ENCODE measurements at places on chromosomes 1 and 21. TPM values are rescaled to one million over a fixed set of nuclear protein-coding genes. Genes with fewer than 3 reads are reported as not detected.
A peak's percentile ranks its signal among the peaks of the same experiment; 100 is the strongest.

DNA sequence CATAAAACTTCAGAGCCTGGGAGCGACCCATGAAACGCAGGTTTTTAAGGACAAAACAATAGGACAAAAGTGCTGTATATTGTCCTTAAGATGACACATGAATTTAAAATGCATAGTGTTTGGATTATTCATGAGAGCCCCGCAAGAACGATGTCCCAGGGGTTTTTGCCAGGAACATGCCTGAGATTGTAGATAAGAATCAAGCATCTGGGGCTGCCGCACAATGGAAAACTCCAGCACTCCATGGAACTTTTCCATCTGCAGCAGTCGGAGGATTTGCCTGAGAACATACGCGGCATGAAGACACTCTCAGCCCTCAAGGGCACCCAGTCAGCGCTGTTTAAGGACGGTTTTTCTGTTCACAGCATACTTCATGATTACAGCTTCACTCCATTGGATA is 5.3 kb upstream of the ERG start:
- no peak overlapping the region for H3K27ac ChIP-seq
- H3K36me3 ChIP-seq = no peaks in the 10 kb centered on the region
- H3K4me1 ChIP-seq = peaks cover 3% of the 10 kb centered on the region
- no peak for DNase-seq

GRCh38 chr1:201559679-201560162 is 20.8 kb downstream of the NAV1 start:
- no peak overlapping the region for H3K27ac ChIP-seq
- DNase-seq = peak; percentile 72
- no peak overlapping the region for H3K4me3 ChIP-seq
- no peaks in the 10 kb centered on the region for H3K27me3 ChIP-seq
- H3K4me1 ChIP-seq = peaks cover 8% of the 10 kb centered on the region

DNA sequence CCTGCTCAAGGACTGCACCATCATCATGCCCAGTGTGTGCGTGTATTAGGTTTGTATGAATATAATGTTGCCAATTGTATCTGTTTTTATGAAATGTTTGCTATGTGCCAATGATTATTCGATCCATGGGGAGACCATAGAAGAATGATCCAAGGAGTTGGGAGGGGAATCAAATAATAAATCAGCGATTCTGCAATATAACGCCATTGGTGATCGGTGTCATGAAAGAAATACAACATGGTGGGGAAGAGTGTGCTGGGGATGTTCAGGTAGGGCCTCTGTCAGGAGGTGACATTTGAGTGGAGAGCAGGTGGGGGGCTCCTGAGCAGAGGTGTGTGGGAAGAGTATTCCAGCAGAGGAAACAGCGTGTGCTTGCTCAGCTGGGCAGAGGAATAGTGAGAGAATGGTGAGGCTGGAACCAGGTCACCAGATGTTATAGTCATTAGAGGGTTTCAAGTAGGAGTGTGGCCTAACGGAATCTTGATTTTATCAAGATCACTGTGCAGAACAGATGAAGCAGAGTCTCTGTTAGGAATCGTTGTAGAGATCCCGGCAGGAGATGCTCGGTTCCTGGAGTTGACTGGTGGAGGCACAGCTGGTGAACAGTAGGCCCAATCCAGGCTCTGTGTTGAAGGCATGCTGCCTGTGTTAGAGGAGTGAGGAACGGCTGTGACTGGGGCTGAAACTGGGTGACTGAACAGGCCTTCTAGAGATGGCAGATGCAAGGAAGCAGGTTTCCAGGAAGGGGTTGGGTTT is 2.9 kb upstream of the ZNF496 start:
- peaks cover 31% of the 10 kb centered on the region for H3K4me1 ChIP-seq
- DNase-seq = no peak
- peaks cover 2% of the 10 kb centered on the region for H3K36me3 ChIP-seq
- H3K4me3 ChIP-seq = peak overlapping the region; percentile 6
- no peak overlapping the region for H3K27ac ChIP-seq

DNA sequence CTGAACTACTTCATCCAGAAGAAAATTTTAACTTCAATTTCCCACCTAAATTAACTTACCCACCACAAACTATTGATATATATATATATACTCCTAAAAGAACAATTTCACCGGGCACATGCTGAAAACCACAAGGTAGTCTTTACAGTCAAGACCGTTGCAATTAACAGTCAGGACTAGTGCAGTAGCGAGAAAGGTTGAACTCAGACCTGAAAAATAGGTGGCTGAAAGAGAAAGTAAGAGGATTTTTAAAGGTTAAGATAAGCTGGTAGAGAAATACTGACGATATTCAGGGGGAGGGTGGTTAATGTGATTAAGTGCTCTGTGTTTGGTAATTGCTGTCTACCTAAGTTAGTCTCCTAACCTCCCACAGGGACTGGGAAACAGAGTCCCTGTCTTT is 1153.5 kb upstream of the TMPRSS15 start:
- no peaks in the 10 kb centered on the region for H3K4me1 ChIP-seq
- no peak overlapping the region for H3K4me3 ChIP-seq

DNA sequence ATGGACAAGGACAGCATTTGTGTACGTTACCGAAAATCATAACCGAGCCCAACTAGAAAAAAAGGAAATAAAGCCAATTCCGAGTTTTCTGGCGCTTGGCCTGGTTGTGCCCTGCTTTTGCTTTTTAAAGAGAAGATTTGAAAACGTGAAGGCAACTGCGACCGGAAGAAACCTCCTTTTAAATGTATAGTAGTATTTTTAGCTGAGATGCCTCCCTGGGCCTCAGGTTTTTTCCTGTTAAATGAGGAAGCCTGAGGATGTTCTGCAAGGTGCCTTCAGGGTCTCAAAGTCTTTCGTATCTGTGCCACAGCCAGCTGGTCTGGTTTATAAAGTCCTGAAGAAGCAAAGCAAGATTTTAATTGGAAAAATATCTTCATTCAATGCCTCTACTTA is 371 bp upstream of the ODF2L start:
- H3K36me3 ChIP-seq = no peaks in the 10 kb centered on the region
- H3K27ac ChIP-seq = no peak overlapping the region
- no peaks in the 10 kb centered on the region for H3K27me3 ChIP-seq

- no peak overlapping the region for H3K4me3 ChIP-seq
- H3K27me3 ChIP-seq = no peaks in the 10 kb centered on the region
- DNase-seq = peak; percentile 60
- no peaks in the 10 kb centered on the region for H3K36me3 ChIP-seq
Measured at GRCh38 chr1:203572134-203572625, 54.5 kb upstream of the ATP2B4 start.

DNA sequence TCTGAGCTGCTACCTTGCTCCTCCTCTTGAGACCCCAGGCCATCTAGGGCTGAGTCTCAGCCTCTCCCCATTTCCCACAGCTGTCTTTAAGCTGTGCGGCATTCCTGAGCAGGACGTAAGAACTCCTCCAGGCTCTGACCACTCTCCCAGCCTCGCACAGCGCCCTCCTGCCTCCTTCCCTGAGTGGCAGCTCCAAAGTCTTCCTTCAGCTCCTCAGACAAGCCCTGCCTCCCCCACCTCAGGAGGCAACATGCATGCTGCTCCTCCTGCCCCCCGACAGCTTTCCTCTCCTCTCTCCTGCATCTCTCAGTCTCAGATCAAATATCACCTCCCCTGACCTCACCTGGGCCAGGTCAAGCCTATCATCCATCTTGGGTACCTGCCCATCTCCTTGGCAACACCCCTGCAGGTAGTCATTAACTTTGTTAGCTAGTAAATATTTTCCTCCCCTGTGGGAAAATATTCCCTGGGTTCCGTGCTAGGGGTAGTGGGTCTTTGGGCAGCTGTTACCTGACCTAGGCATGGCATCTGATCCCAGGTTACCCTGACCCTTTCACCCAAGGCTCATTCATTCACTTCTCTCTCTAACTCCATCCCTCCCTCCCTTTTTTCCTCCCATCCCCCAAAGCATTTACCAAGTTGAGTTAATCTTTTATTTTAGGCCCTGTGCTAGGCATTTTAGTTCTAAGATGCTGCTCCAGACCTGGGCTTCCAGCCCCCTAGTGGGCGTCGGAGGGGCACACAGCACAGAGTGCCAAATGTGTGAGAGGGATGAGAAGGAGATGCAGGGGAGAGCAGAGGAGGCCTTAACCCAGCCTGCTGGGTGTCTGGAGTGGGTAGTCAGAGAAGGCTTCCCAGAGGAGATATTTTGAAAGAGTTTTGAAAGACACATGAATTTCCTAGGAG is 419.9 kb downstream of the PTPRU start:
- DNase-seq = peak; percentile 69
- H3K36me3 ChIP-seq = no peaks in the 10 kb centered on the region
- no peak overlapping the region for H3K4me3 ChIP-seq
- H3K4me1 ChIP-seq = no peaks in the 10 kb centered on the region

GRCh38 chr1:193068013-193068412 is 8.6 kb downstream of the RO60 start:
- peaks cover 5% of the 10 kb centered on the region for H3K36me3 ChIP-seq
- DNase-seq = no peak
- no peaks in the 10 kb centered on the region for H3K4me1 ChIP-seq
- no peaks in the 10 kb centered on the region for H3K27me3 ChIP-seq
- no peak overlapping the region for H3K27ac ChIP-seq

DNA sequence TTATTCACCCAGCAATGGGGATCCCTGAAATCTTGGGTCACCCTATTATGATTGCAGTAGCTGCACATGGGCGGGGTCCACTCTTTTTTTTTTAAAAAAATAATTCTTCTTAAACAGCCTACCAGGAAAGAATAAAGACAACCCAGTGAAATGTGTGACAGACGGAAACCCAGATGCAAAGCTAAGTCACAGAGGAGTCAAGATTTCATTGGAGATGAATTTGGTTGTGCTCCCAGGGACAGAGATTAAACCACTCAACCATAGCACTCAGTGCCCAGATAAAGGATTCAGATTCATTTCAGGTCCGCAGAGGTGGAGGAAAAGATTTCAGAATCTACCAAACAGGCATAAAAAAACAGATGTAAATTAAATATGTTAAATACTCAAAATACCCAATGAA is 583.5 kb upstream of the ZP4 start:
- no peak for DNase-seq
- no peak overlapping the region for H3K27ac ChIP-seq
- H3K4me3 ChIP-seq = no peak overlapping the region
- H3K27me3 ChIP-seq = no peaks in the 10 kb centered on the region
- no peaks in the 10 kb centered on the region for H3K36me3 ChIP-seq

The RAB13 gene
- total RNA-seq = 157 TPM

All from H1 (cell line).